Activated CD4-positive, alpha-beta T cell treated with anti-CD3 and anti-CD28 coated beads, Interleukin-2, amount 10 ng/mL, durations not matched to agents 24 days and 14 days (primary cell): ENCODE measurements at places on chromosomes 1 and 21. TPM values are rescaled to one million over a fixed set of nuclear protein-coding genes. Genes with fewer than 3 reads are reported as not detected.
A peak's percentile ranks its signal among the peaks of the same experiment; 100 is the strongest.

- DNase-seq = no peak
These were observed 76.2 kb upstream of the PGBD5 start for GRCh38 chr1:230502306-230502705.

DNA sequence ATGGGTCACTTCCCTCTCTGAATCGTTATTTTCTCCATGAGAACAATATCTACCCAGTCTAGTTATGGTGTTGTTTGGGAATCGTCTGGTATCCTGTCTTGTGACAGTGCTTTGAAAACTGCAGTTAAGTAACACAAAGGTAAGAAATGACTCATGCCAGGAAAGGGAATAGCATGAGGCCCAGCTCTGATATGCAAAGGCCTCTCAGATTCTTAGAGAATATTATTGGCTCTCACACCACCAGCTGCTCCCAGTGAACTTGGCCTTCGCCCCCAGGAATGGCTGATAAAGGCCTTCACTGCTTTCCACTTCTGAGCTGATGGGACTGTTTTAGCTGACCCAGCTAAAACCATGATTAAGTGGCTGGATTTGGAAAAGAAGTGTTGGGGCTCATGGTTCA is 27.1 kb downstream of the NEK2 start:
- DNase-seq = no peak

GRCh38 chr21:26490771-26491170 is 82.3 kb downstream of the CYYR1 start:
- no peak for DNase-seq

- no peak for DNase-seq
These were observed 1.6 kb upstream of the KDF1 start for GRCh38 chr1:26961826-26962225.

DNA sequence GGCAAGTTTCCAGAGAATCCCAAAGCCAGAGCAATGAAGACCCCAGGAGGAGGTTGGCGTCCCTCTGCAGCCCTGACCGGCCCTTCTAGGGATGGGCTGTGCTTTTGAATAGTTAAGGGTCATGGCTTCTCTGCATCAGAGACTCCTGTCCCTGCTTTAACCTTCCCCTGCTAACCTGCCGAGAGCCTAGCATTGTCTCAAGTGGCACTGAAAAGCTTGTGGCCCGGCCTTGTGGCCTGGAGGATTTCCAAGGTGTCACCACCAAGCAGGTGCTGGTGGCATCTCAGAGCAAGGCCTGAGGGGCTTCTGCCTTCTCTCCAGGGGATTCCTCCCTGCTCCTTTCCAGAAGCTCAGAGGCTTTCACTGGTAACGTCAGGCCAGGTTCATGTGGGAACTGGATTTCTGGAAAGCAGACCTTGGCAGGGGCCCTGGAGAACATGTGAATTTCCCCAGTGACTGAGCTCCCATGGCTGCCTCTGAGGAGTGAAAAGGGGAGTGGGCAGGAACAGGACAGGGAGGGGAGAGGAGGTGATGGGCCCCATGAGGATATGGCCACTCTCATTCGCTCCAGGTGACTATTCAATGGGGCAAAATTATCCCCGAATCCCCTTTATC is 409.9 kb downstream of the PTPRU start:
- DNase-seq = no peak

- peak; percentile 94 for DNase-seq
These were observed 552 bp upstream of the GPR157 start for GRCh38 chr1:9129266-9130041.

SERINC2 gene
- total RNA-seq = not detected in 2 replicates

GBP1 gene
- 36.9 and 38.3 TPM in 2 replicates for total RNA-seq

TAS1R3 gene
- 0.28 and 0.38 TPM in 2 replicates for total RNA-seq

SEC22B gene
- 19.7 and 21.0 TPM in 2 replicates for total RNA-seq

ASPM gene
- total RNA-seq = 29.1 TPM in 2 replicates

GUCA2B gene
- not detected in 2 replicates for total RNA-seq

BLACAT1 gene
- 0.16 and 0.17 TPM in 2 replicates for total RNA-seq

CD84 gene
- 17.3 and 17.7 TPM in 2 replicates for total RNA-seq

RNASEL gene
- total RNA-seq = 3.4 and 4.8 TPM in 2 replicates
